Aorta (tissue), 5 donors: ENCODE measurements at places on chromosomes 3 and 15. TPM values are rescaled to one million over a fixed set of nuclear protein-coding genes. Genes with fewer than 3 reads are reported as not detected.

DNA sequence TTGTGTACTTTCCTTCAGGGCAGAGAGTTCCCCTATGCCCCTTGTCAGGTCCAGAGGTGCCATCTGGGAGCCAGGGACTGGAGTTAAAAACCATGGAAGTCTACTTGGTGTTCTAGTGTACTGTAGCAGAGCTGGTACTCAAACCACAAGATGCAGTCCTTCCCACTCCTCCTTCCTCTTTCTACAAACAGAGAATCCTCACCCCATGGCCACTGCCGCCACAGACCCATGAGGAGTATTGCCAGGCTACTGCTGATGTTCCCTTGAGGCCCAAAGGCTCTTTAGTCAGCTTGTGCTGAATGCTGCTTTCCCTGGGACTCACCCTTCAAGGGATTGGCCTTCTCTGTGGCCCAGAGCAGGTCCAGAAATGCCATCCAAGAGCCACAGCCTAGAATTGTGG is 229.2 kb upstream of the ZPLD1 start:
- no peaks in the 10 kb centered on the region for H3K36me3 ChIP-seq
- H3K4me1 ChIP-seq: no peaks in the 10 kb centered on the region
- no peak overlapping the region for H3K4me3 ChIP-seq
- DNase-seq: no peak
- no peaks in the 10 kb centered on the region for H3K27me3 ChIP-seq
- H3K27ac ChIP-seq: no peak overlapping the region

Gene PAQR5
- total RNA-seq: 0.71 TPM

Gene C3orf85
- total RNA-seq: not detected

DNA sequence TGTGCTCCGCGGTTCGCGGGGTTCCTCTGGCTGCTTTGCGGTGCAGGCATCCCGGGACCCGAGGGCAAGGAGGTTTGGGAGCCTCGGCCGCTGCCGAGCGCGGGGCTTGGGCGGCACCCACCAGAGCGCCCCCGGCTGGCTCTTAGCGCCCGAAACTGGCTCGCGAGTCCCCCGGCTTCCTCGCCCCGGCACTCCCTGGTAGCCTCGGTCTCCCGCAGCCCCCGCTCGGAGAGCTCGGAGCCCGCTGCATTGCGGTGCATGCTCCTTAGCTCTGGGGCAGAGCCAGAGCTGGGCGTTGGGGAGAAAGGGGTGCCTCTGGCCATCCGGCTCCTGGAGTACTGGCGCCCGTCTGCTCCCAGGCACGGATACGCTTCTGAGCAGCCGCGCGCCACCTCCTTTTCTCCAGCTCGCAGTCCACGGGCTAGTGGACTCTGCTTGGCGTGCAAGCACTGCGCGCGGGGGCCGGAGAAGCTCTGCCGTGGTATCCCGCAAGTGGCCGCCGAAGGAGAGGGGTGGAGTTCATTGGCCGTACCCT is 753 bp downstream of the EPHB1 start:
- no peaks in the 10 kb centered on the region for H3K27me3 ChIP-seq
- no peaks in the 10 kb centered on the region for H3K4me1 ChIP-seq
- no peaks in the 10 kb centered on the region for H3K36me3 ChIP-seq
- no peak overlapping the region for H3K27ac ChIP-seq
- no peak for DNase-seq
